Skin of body (tissue), 3 donors: ENCODE measurements at places on chromosomes 1 and 21. TPM values are rescaled to one million over a fixed set of nuclear protein-coding genes. Genes with fewer than 3 reads are reported as not detected.

Gene LHX8
- not detected for total RNA-seq

- DNase-seq, result no peak
These were observed 9.2 kb downstream of the NR5A2 start for GRCh38 chr1:200036619-200037270.

Gene IL22RA1
- 5.0 TPM for total RNA-seq

DNA sequence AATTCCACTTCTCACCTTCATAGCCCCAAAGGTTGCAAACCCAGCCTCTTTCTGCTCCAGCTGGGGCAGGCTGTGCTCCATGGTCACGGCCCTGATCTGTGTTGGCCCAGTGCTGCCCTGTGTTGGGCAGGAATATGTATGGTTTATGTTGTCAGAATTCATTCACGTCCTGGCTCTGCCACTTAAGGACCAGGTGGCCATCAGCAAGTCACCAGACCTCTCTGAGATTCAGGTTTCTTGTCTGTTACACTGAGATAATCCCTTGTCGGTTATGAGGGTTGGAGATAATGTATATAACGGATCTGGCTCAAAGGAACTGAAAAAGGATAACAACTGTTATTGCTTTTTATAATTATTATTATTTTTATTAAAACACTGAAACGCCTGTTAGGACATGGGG is 39.1 kb upstream of the SELENON start:
- no peak for DNase-seq

GRCh38 chr1:197100677-197101076 is 33.6 kb upstream of the F13B start:
- no peak for DNase-seq

DNA sequence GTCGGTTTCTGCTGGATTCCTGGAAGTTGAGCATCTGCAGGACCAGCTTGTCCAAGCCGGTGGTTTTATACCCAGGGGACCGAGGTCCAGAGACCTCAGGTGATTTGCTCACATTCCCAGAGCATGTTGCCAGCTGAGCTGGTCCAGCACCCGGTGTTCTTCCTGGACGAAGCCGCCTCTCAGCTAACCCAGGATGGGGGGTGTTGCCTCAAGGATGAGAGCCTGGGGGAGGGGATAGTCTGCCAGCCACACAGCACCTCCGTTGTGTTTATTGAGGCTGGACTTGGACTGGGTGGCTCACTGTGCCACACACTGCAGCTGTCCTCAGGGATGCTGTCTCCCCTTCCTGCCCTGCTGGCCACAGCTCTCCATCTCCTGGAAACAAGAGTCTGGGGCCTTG is 1.5 kb downstream of the TMEM201 start:
- no peak for DNase-seq

GRCh38 chr1:182968151-182968741 is 15.3 kb upstream of the SHCBP1L start:
- no peak for DNase-seq

GRCh38 chr1:111225717-111226400 is 1.7 kb upstream of the CHI3L2 start:
- DNase-seq, result no peak
